NCI-H446 (cell line): ENCODE measurements at places on chromosomes 3 and 15.

GRCh38 chr3:128949158-128949557 lies 44.7 kb downstream of the CFAP92 start:
- DNase-seq, result no peak

DNA sequence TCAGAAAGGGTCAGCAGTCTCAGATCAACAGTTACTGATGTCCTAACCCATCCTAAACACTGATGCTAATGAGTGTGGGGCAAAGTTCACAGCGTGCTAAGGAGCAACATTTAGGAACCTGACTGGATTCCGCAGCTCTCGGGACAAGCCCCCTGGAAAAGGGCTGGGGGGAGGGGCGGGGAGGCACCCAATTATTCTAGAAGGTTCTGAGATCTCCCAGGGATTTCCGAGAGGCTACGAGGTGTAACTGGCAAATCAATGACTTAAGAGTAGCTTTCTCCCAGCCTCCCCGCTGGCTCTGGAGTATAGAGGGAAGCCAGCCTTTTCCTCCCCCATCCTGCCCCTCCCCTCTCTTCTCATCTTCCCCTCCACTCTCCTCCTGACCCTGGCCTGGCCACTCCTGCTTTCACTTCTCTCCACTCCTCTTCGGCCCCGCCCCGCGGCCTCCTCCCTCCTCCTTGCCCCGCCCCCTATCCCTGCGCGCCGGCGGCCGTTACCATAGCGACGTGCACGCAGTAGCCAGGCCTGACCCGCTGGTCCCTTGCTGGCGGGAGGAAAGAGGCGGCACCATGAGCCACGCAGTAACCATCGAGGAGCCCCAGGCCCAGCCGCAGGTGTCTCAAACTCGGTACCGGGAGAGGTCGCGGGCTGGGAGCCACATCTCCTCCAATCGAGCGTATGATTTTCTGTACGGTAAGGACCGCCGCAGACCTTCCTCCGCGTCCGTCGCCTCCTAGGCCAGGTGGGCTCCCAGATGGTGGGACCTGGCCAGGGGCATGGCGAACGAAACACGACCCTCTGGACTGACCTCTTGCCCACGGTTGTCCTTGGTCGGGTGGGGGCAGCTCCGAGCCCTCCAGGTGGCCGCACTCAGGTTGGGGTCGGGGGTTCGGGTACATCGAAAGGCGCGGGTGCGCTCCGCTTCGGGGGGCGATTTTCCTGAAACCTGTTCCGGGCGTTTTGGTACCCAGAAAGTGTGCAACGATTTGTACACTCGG lies at the start of gene CFAP91:
Gene CFAP91 (plus strand): TSS at position 493 of the 998 bp plus-strand sequence. CDS start 77 bp downstream, at position 570.
- DNase-seq, result peak; percentile 84

- DNase-seq, result peak; percentile 63
Measured at GRCh38 chr3:143727391-143727790, 120.9 kb downstream of the SLC9A9 start.

- DNase-seq, result no peak
Measured at GRCh38 chr3:149226776-149227175, 5.1 kb upstream of the CP start.

GRCh38 chr15:32774022-32774421 lies 56.2 kb downstream of the GREM1 start:
- DNase-seq, result no peak

DNA sequence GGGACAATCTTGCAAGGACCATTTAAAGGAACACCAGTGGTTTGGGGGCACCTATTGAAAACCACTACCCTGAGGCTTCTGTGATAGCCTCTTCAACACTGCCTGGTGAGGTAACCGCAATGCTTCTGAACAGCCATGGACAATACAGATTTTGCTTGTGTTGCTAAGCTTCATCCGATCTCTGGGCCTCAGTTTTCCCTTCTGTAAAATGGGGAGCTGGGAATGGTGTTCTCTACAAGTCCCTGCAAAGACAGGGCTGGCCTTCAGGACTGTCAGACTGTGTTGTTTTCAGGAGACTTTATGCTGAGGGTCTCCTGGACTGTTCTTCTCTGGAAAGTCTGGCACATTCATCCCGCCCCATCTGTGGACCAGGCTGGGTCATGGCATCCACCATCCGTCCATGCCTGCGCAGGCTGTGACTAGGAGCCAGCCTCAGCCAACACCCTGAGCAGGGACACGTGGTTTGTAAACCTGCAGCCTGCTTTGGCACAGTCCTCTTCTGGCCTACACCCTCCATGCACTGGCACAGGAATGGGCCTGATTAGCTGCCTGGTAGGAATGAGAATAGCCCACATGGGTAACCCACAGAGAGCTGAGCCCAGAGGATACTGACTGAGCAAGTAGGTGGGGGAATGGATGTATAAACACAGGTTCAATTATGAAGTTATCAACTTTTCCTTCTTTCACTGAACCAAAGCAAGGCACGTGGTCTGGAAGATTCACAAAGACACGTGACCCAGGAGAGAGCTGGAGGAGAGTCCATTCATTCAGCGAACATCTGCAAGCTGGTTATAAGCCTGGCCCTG lies 55.3 kb downstream of the ROPN1B start:
- no peak for DNase-seq

DNA sequence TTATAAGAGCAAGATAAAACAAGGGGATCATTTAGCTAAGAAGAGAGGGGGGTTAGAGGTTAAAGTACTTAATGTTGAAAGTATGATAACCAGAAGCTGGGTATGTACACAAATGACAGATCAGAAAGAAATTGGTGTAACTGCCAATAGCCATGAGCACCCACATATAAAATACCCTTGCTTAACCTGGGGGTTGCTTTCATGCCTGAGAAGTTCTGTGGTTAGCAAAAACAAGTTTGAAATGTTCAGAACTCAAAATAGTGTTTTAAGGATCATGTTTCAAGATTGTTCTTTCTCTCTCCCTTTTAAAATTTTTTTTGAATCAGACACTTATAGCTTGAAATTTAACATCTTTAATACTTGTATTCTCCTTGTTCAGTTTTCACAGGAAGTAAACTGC lies 321.4 kb upstream of the GBE1 start:
- DNase-seq, result no peak

DNA sequence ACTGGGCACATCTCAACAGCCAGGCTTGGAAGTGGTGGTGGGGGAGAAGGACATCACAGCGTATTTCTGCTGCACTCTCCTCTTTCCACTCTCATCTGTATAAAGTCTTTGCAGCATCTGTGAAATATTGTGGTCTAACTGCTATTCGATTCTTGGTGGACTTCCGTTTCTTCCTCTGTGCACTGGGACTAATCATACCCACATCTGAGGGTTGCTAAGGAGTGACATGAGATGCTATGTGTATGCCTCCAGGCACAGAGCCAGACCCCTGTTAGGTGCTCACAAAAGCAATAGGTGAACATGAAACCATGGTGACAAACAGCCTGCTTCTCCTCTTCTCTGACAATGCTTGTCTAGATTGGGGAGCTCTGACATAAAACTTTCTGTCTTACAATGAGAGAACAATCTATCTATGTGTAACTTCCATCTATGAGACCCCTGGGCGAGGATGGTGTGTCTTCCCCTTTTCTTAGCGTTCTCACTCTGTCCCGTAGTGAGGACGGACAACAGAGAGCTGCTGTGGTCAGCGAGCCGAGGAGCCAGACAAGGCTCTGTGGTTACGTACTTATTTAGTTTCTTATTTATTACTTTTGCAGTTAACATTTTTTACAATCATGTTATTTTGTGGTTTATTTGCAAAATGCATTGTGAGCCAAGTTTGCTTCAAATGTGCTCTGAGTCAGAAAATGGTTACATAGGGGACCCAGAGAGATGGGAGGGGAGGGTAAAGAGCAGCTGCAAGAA lies 196.7 kb upstream of the TPRG1 start:
- DNase-seq, result no peak

DNA sequence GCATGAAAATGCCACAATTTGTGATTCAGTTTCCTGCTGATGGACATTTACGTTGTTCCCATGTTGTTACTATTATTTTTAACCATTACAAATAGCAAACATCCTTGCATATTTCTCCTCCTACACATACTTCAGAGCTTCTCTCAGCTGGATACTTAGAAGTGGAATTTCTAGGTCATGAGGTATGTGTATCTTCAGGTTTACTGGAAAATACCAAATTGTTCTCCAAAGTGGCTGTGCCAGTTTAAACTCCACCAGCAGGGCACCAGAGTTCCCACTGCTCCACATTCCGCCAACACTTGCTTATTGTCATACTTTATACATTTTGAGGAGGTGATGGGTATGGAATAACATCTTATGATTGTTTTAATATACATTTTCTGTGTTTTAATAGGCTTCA lies 45.7 kb downstream of the PRR23E start:
- no peak for DNase-seq

- peak; percentile 38 for DNase-seq
Measured at GRCh38 chr3:133443649-133444422, 44.0 kb downstream of the BFSP2 start.

DNA sequence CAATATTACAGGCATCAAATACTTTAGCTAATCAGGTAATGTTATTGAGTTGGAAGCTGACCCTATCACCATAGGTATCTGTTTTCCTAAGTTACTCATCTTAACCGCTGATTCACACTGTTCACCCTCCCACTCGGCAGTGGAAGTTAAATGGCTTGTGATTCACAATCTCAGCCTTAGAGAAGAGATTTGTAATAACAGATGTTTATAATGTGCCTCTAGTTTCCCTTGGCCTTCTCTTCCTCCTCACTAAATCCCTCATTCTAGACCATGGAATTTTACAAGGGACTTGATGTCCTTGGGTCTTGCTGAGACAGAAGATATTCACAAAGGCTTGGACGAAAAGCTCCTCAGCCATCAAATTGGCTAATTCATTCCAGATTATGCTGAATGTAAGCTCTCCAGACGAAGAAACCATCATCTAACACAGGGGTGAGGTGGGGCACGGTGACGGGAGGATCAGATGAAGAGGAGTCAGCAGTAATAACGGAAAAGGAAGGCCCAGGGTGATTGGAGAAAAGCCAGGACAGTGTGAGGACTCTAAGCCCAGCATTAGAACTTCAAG lies 931.7 kb downstream of the MCTP2 start:
- DNase-seq, result no peak

- DNase-seq, result peak; percentile 32
Measured at GRCh38 chr15:25710184-25710583, 152.9 kb downstream of the ATP10A start.

- DNase-seq, result peak; percentile 82
Measured at GRCh38 chr3:149512073-149512782, 37.7 kb downstream of the TM4SF4 start.

GRCh38 chr3:94453864-94454263 lies 391.0 kb downstream of the NSUN3 start:
- DNase-seq, result no peak

DNA sequence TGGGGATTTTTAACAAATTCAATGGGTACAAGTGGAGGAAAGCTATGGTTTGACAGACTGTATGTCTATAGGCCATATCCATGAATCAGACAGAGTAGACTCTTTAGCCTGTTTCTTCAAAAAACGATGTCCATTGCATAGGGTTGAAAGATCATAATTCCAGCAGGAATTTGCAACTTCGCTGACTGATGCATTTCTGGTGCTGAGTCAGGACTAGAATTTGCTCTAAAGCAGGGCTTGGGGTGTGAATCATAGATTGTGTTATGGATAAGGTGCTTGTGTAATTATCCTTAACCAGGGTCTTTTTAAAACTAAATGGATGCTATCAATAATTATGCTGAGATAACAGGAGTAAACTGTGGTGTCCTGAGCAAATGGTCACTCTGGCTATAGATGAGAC lies 200.4 kb upstream of the TBC1D5 start:
- no peak for DNase-seq

DNA sequence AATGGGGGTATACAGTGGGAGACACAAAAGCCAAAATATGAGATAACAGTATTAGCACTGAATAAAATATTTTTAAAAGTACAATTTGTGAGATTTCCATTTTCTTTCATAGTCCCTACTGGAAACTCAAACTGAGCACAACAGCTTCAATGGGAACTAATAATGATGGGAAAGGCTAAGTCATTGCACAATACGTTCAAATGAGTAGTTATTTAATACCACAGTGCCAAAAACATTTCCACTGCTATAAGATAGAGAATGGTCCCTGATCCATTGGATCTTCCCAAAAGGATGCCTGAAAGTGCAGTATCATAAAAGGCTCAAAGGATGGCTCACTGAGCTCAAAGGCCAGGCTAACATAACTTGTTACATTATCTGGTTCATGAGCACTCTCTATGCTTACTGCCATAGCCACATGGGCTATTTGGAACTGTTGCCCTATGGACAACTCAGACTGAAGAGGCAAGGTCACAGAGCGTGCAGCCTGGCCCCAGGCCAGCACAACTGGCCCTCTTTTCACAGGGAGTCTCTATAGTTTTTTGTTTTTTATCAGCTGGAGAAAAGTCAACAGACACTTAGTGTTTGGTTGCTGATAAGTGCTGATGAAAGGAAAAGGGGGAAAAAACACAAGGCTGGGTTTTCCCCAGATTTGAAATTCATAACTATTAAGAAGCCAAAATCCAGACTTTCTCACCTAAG lies 54.1 kb upstream of the PPIB start:
- no peak for DNase-seq

DNA sequence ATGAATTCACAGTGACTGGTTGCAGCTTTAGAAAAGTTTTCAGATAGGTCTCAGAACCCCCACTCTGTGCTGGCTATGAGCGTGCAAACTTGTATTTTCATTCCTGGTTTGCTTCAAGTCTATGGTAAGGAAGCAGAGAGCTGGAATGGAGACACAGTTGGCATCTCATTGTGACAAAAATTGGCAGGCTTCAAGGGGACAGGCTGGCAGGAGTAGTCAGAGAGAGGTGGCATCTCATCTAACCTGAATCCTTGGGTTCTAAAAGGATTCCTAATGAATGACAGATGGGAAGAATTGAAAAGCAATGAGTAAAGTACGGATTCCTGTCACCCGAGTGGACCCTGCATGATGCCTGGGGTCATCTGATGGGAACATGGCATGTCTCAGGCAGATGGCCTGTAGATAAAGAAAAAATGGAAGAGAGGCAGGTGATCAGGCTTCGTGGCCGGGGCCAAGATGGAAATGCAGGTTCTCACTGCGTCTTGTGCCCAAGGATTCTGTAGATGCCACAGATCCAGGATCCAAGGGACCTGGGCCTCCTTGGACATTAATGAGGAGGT lies 89.4 kb upstream of the ABHD17C start:
- no peak for DNase-seq

GRCh38 chr15:31752065-31752762 lies 278.1 kb upstream of the CHRNA7 start:
- DNase-seq, result no peak

- no peak for DNase-seq
Measured at GRCh38 chr3:62679988-62680387, 195.2 kb downstream of the CADPS start.

DNA sequence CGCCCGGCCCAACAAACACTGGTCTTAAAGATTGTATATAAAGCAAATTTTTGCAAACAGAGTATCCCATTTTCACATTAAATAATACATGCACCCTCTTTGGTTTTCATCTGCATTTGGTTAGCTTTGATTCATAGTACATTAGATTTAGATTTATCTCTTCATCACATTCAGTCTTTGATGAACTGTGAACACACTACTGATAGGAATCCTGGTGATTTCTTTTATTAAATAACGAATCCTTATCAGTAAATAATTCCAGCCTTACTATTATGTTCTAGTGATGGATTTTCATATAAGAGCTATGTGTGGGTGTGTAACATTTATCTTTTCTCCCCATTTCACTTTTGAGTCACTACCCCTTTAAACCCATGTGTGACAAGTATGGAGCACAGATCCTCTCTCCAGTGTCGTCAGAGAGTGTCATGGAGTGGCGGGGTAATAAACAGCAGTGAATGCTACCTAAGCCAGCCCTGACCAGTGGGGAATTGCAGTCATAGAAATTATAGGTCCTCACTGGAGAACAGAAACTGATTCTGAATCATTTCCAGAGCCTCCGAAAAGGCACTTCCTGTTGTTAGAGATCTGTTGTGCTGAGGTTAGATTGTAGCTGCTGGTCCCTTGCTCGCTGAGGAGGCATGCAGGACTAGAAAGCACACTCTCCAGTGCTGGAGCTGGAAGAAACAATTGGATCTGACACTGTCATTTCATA lies 22.0 kb downstream of the SLC7A14 start:
- no peak for DNase-seq
